ENCODE measurements at places on chromosomes 7 and 10.

GRCh38 chr7:26964156-26964808 lies 99.9 kb upstream of the SKAP2 start:
- DNase-seq: no peak

GRCh38 chr7:156609010-156609877 lies 31.3 kb upstream of the RNF32 start:
- DNase-seq: no peak

DNA sequence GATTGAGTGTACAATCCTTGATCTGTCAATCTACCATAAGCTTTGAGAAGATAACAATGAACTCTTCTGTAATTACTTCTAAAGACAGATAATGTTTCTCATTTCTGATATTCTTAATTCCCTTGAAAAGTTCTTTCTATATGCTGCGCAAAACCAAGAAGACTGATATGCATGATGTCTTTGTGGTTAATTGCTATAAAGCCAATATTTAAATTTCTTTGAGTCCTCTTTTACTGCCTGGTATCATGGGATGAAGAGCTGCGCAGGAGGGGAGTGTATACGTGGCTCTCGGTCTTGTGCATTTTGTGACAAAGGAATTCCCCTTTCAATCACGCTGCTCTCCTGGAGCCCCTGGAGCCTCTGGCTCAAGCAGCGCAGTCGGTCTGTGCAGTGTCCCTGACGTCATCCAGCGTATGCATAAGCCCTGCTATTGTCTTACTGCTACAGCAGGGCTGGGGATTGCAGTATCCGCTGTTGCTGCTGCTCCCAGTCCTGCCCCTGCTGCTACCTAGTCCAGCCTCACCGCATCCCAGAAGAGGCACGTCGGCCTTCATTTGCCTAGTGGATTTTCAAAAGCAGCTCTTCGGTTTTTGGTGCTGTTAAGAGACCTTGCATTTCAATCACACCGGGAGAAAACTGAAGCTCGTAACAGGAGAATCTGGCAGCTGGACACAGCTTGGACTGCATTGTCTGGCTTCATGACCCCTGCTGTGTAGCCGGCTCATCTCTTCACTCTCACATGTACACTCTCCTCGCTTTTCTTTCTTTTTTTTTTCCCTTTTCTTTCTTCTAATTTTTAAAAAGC lies 66.7 kb downstream of the ST7 start:
- DNase-seq: peak; percentile 91

GRCh38 chr10:26721561-26721960 lies 24.1 kb downstream of the PDSS1 start:
- DNase-seq: no peak

DNA sequence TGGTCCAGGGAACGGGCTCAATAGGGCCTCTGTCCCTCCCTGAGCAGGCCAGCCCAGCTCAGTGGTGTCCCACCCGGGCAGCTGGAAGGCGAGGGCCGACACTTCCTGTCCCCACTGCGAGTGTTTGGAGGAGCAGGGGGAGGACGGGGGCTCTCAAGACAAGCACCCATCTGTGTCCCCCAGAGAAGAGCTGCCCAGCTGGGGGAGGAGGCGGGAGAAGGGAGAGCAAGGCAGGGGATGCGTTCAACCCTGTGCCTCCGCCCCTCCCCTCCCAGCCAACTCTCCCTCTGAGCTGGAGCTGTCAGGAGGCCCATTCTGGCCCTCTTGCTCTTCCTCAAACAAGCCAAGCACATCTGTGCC lies 35.7 kb downstream of the ZCCHC24 start:
- peak; percentile 44 for DNase-seq
